ENCODE measurements at places on chromosomes 3 and 15.

DNA sequence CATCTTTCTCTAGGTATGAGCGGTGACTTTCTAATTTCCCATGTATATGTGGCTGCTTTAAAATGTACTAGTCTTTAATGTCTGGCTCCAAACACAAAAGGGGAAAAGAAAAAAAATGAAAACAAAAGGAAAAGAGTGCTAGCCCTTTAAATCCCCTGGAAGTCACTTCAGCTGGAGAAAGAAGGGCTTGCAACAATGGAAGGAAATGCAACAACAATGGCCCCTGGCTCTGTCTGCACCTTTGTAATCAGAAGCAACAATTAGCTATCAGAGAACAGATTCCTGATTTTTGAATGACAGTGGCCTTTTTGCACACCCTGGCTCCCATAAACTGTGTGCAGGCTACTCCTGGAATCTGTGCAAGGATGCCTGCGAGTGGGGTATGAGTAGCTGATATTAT, 591.2 kb downstream of the FHIT start:
- no peak for DNase-seq

DNA sequence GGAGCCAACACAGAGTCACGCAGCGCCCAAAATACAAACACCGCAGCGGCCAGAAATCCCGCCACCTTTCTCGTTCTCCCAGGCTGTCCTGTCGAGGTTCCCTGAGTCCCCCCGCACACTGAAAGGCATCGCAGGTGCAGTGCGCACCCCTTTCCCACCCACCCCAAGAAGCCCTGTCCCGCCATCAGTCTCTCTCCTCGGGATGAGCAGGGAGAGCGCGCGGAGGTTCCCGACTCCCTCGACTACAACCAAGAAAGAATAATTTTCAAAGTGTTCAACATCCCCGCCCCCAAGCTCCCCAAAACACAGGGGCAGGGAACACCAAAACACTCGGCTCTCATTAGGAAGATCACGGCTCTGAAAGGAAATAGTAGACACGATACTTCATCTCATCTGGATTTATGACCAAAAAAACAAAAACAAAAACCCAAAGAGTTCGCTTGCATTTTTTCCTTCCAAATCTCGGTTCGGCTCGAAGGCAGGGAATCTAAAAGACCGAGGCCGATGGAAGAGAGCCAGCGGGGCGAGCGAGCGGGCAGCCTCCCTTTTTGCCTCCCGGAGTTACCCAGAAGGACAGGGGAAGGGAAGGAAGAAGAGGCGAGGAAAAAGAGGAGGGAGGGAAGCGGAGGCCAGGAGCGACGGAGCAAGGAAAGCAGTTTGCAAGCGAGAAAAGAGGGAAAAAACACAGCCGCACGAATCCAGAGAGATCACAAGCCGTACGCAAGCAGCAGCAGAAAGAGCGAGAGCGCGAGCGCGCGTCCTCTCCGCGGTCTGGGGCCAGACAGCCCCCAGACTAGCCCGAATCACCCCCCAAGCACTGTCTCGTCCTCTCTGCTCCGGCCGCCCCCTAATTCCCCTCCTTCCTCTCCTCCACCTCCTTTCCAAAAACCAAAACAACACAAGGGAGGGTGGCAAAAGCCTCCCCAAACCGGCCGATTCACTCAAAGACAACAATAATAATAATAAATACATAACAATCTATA, 808 bp downstream of the BCL6 start:
- peak; percentile 63 for DNase-seq

- no peak for DNase-seq
These were observed 58.5 kb downstream of the DUT start for GRCh38 chr15:48389691-48390143.

- DNase-seq = no peak
These were observed 104.9 kb downstream of the OCA2 start for GRCh38 chr15:27993996-27994780.

DNA sequence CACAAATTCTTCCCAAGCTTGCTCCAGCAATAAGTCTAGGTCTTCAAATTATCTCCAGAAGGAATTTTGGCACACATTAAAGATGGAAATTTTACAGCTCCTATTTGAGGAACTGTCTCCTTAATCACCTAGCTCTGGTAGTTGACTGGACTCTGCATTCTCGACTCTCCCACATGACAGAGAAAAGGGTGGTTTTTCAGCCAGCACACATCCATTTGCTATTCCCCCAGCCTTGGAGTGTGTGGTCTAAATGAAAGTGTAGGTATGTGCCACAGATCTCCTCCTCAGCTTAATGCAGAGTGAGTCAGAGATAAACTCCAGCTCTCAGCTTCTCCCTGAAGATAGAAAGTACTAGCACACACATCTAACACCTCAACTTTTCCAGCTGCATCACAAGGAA, 62.2 kb upstream of the ALCAM start:
- DNase-seq = no peak

DNA sequence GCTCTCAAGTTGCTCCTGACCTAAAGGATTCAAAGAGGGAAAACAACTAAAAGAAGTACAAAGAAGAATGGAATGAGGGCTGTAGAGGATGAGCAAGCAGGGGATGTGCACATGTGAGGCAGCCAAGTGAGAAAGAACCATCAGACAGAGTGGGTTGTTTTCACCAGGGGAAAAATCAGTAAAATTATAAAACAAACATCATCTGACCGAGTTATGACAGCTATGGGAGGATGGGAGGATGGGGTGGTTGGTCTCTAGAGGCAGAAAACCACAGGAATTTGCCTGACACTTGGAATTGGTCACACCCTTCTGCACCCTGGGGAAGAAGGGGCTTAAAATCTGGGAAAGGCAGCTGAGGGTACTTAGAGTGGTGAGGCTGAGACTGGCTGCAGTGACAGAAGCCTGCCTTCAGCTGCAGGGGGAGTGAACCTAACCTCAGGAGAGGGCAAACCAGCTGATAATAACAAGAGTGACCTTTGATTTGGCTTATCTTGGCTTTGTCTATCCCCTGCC, 10.1 kb downstream of the ARHGAP31 start:
- no peak for DNase-seq

DNA sequence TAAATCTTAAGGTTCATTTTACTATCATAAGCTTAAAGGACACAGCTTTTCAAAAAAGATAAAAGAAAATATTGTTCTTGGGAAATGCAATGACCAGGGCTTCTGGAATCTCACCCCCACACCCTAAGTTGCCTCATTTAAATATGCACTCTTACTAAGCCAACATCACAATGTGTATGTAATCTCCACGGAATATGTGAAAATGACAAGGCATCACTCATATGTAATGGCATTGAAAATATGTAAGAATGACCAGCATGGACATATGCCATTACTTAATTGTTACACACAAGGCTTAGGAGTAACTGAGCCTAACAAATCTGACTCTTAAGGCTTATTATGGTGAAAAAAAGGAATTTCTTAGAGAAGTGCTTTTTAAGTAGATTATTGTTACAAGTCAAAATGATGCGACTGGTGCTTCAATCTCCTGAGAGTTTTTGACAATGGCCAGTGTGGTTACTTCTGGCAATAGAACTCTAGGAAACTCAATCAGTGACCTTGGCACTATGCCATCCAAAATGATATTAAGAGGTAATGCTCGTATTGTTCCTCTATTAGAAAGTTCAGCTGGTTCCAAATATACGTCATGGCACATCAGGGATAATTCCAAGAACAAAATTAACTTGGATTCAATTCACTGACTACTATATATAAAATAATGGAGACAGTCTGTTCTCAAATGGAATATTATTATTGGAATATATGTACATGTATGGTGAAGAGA, 290.0 kb upstream of the PLSCR5 start:
- DNase-seq = no peak

DNA sequence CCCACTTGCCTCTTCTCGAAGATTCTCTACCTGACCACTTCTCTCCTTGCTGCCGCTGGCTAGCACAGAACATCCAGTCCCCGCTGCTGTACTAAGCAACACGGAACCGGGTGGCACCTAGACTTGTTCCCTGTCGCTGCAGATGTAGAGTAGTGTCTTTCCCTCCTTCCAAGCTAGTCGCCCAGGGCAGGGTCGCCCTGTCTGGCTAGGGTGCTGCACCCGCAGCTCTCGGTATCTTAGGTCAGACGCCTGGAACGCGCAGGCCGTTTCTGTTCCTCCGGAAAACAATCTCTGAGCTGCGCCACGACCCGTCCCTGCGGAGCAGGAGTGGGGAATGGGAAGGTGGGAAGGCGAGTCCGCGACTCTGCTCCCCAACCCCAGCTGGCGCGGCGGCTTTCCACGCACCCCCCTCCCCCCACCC, 758 bp upstream of the SNX33 start:
- no peak for DNase-seq

DNA sequence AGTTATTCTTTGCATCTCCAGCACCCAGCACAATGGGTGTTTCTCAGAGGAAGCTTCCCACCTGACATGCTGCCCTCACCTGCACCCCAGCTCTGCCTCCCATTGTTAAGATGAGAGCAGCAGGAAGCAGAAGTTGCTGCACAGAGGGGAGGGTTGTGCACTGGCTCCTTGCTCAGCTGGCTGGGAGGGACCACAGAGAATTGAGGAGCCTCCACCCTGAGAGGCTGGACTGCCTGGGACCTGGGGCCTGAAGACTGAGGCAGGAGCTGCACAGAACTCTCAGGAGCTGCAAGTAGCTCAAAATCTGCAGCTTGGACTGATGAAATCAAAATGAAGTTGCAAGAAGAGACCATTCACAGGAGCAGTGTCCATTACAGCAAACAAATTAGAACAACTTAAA, 222.3 kb upstream of the LINGO1 start:
- DNase-seq = no peak

- DNase-seq = no peak
These were observed 194.5 kb downstream of the CPNE4 start for GRCh38 chr3:131840156-131840797.

- DNase-seq = no peak
These were observed 225.4 kb upstream of the SOX2 start for GRCh38 chr3:181486141-181486885.

- DNase-seq = peak; percentile 21
These were observed 61.3 kb downstream of the TMCO5A start for GRCh38 chr15:37995461-37996347.

GRCh38 chr3:188031121-188031520, 122.8 kb upstream of the LPP start:
- no peak for DNase-seq

- peak; percentile 44 for DNase-seq
These were observed 27.9 kb downstream of the GTPBP8 start for GRCh38 chr3:113018536-113019181.

GRCh38 chr3:114110439-114110838, 53.9 kb downstream of the QTRT2 start:
- DNase-seq = no peak

DNA sequence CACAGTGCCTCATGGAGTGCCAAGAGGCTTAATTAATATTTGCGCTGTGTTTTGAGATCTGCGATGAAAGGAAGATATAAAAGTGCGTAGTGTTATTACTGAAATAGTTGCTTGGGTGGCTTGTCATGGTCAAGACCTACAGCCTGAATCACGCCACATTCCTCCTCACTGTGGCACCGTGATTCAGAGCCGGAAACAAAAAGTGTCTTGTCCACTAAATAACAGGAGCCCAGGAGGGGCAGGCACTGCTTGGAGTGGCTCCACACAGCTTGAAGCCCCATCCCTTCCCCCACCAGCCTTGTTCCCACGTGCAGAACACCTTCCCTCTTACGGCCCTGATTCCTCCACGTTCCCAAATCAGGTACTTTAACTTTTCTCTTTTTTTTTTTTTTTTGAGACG, 1.2 kb upstream of the LRRC15 start:
- no peak for DNase-seq

DNA sequence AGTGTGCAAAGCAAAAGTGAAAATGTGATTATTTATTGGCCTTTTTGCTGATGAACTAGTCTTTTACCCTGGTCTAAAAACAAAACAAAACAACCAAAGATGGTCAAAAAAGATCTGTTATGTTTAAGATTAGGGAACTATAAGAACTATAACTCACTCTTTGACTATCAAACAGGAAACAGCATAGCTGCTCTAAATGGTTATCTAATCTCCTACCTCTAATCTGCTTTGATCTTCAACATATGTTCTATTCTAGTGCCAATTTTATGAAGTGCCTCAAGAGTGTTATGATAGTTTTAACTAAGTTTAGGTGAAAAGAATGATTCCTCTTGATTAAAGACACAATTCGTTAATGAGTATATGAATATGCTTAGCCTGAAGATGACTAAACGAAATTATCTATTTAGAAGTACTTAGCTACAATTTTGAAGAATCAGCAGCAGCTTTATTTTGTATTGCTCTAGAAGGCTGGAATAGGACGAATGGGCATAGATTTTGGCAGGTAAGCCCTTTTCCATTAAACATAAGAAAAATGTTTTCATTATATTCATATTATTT, 46.0 kb downstream of the SETD2 start:
- DNase-seq = peak; percentile 18

DNA sequence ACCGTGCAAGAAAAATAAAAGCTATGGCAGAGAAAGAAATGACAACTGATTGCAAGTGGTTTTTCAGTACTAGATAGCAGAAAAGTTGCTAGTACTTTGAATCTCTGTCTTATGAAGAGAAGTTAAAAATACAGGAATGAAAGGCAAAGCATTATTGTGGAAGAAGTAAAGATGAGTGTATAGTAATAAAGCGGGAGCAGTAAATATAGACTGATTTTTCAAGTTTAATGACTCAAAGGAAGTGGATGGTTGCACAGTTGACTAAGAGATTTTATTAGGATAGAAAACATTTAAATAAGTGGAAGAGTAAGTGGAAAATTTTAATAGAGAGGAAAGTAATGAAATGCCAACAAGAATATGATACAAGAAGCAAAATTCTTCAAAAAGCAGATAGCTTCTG, 1076.1 kb upstream of the CADM2 start:
- DNase-seq = no peak

GRCh38 chr3:146739203-146739671, 134.1 kb upstream of the PLSCR5 start:
- DNase-seq = no peak

- no peak for DNase-seq
These were observed 53.3 kb downstream of the ITGB5 start for GRCh38 chr3:124833710-124834332.

GRCh38 chr15:64739577-64740143, 35.7 kb downstream of the RBPMS2 start:
- no peak for DNase-seq

GRCh38 chr15:55613727-55614126, 25.6 kb upstream of the PYGO1 start:
- no peak for DNase-seq

DNA sequence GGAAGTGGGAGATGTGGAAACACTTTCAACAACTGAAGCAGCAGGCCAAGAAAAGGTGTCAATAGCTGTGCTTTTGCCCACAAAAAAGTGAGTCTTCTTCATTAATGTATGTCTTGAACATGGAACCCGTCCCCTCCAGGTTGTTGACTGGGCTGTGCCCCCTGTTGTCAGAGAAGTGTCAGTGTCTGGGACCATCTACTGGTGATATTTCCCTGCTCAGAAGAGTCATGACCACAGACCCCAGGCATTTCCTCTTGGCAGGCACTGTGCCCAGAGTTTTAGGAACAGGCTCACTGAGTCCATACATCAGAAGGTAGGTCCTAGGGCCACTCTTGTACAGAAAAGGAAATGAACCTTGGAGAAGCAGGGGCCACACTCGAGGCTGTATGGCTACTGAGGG, 54.8 kb upstream of the LARS2 start:
- no peak for DNase-seq

Measured in CD4-positive, alpha-beta T cell treated with Interleukin-17A for 1 hour (primary cell).